Stromal cell of bone marrow (primary cell): ENCODE measurements at places on chromosomes 12 and 14.

GRCh38 chr12:122126713-122127597 is 47.1 kb downstream of the IL31 start:
- no peak for DNase-seq

GRCh38 chr12:112350593-112351592 is 31.3 kb downstream of the HECTD4 start:
- DNase-seq: no peak

GRCh38 chr12:106584104-106585064 is 1.6 kb downstream of the RFX4 start:
- DNase-seq: no peak

DNA sequence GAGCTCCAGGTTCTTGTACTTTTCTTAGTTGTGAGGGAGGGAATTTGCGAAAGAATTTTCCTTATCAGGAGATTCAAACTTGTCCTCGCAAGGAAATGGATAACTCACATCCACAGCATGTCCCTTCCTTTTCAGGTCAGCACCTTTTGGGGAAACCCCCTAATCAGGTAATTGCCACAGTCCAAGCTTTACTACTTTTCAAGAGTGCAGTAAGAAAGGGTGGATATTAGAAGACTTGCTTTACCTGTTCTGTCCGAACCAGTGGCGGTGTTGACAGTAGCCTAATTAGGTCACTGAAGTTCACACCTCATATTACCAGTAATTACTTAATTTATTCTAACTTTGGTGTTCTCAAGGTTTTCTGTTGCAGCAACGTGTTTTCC is 6.7 kb upstream of the C12orf50 start:
- DNase-seq: no peak

GRCh38 chr12:25806271-25806670 is 152.2 kb upstream of the RASSF8 start:
- no peak for DNase-seq

- DNase-seq: no peak
These were observed 687.6 kb downstream of the FLRT2 start for GRCh38 chr14:86217523-86217922.

DNA sequence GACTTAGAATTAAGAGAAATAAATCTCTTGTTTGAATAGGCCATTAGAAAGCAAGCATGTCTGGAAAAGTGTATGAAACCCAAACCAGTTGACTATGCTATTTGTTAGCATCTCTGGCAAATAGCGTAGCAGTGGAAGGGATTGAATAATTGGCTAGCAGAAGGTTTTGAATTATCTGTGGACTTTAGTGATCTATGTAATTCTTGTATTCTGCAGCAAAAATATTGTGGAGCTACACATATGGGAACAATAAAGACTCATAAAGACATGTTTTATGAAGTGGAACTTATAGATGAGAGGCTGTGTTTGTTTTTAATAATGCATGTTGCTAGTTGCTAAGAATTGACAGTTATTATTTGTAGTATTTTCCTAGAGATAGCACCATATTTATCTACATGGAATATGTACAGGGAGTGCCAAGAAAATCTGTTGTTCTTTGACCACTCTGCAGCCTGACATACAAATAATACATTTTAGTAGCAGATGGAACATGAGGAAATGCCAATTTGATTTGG is 4.7 kb downstream of the SRGAP1 start:
- no peak for DNase-seq

DNA sequence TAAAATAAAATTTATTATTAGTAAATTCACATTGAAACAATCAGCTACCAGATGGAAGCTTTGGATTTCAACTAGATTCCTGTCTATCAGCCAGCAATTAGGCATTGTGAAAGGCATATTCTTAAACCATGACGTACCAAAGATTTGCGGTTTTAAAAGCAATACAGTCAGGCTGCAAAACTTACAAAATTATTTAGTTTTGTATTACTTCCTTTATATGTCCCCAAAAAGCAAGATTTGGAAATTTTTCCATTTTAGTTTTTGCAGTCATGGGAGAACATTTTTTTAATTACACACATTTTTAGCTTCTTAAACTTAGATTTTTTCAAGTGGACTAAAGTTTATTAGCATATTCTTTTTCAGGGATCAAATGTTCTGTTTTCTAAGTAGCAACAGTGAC is 225.0 kb upstream of the KITLG start:
- no peak for DNase-seq

DNA sequence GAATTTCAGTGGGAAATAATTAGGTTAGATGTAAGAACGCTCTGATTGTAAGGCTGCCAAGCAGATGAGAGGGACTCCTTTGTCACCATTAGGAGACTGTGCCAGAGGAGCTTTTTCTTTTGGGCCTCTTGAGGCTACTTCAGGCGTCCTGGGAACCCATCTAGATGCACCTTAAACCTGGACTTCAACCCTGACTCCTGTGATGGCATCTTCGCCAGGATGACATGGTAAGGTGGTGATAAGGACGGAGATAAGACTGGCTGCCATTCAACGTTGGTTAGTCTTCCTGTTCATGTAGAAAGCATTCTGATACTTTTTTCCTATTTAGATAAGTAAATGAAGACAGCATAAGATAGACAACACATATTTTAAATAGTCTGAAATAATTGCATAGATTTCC is 36.3 kb downstream of the STK38L start:
- no peak for DNase-seq

GRCh38 chr14:60862283-60862682 is 118.6 kb downstream of the TRMT5 start:
- DNase-seq: no peak

- DNase-seq: no peak
These were observed 6.5 kb downstream of the SPTLC2 start for GRCh38 chr14:77609922-77610321.

- no peak for DNase-seq
These were observed 94.3 kb downstream of the ADGRD1 start for GRCh38 chr12:131047789-131048610.

DNA sequence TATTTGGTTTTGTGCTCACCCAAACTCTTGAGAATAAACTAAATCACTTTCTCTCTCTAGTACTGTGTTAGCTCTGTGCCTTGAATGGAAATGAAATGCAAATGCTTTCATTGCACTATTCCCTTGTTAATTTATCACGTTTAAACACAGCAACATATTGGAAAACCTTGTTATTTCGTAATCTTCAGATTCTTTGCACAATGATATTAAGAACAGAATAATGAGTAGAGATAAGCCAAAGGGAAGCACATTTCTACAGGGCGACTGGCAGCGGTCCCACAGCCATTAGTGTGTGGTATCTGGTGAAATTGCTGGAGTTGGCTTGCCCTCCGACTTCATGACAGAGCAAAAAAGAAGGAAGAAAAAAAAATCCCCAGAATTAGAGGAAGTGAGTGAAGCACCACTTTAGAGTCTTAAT is 166.1 kb upstream of the E2F7 start:
- peak; percentile 72 for DNase-seq

GRCh38 chr12:55824726-55825125 is 4.7 kb downstream of the DNAJC14 start:
- no peak for DNase-seq

DNA sequence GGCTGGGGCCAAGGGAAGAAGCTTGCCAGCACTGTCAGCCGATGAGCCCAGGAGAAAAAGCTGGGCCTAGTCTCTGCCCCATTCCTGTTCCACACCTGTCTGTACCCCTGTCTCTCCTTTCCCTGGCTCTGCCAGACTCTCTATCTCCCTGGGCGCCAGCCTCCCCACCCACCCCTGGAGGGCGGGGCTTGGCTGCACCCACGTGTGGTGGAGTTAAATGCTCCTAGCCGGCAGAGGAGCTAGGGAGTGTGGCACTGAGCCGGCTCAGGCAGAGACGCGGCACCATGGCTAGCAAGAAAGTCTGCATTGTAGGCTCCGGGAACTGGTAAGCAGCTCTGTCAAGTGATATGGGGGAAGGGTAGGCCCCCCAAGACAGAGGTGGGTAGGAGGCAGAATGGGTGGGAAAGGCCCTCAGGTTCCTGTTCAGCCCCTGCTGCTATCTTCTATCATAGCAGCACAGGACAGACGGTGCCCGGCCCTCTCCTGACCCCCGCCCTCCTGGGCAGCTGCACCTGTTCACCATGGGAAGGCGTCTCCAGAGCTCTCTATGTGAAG is at the start of gene GPD1:
GPD1 (plus strand) TSS at position 242 of the 555 bp plus-strand sequence; CDS start at position 285, 43 bp downstream.
- DNase-seq: no peak

- no peak for DNase-seq
These were observed 30.3 kb upstream of the SMOC1 start for GRCh38 chr14:69848903-69849391.

DNA sequence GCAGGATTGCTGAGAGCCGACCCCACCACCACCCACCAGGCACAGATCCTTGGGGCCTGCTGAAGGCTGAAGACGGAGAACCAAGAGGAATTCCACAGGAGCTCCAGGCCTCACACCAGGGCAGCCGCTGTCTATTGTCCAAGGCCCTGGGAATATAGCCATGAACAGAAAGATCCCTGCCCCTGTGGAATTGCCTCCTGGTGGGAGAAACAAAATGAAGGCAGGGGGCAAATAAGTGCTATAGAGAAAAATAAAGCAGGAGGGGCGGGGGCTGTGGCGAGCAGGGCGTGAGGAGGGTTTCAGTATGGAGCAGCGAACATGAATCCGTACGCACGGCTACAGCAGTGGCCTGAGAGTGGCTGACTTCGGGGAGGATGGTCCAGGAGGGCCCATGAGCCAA is 96.1 kb downstream of the EML1 start:
- DNase-seq: no peak

DNA sequence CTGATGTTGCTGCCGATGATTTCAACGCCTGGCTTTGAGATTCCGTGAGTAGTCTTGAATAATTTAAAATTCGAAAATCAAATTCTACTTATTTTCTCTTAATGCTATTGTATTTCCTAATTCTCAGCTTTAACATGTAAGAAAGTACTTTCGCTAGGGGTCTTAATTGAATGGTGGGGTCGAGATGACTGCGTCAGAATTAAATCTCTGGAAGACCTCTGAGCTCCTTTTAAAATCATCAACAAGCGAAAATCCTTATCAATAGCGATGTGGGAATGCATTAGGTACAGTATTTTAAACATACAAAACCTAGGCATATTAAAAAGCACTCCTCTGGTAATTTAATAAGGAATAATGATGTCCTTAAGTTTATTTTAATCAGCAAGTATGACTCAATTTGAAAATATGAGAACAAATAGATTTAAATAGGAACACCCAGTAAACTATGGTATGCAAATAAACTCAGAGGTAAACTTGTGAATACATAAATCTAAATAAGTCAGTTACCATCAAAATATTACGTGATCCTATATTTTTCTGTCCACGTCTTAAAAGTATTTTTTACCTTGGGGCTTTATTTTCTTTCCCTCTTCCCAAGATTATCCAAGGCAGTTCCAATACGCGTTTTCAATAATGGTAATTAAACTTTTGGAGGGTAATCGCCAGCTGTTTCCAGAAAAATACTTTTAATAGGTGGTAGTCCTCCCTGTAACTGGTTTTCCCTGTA is 1.4 kb downstream of the FOXA1 start:
- no peak for DNase-seq

DNA sequence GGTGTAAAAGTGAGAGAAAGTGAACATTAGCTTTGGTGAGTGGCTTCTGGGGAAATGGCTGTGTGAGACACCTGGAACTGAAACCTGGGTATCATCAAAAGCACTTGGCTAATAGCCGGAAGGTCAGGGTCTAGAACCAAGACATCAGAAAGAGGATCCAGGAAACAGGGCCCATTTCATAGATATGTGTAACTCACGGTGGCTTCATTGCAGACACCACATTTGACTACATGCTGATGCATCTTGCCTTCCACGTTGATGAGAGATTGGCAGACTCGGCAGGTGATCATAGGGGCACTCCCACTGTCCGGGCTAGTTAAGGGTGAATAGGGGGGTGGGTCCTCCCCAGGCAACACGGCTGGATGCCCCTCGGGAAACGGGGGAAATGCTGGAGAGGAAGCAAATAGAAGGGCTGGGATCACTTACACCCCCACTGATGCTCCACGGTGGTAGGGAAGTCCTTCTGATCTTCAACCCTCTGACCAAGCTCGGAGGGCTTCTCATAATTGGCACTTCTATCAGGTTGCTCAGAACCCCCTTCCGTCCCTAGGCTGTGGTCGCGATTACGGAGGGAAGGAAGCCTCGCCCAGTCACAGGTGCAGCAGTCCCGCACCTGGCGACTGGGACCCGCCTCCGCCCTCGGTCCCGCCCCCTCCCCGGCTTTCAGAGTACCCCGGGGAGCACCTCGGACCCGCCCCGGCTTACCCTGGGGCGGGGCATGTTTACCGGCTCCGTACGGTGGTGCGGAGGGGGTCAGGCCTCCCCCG is 593 bp downstream of the PIP4P1 start:
- DNase-seq: no peak

GRCh38 chr14:68707482-68707881 is 85.4 kb downstream of the ZFP36L1 start:
- DNase-seq: no peak

DNA sequence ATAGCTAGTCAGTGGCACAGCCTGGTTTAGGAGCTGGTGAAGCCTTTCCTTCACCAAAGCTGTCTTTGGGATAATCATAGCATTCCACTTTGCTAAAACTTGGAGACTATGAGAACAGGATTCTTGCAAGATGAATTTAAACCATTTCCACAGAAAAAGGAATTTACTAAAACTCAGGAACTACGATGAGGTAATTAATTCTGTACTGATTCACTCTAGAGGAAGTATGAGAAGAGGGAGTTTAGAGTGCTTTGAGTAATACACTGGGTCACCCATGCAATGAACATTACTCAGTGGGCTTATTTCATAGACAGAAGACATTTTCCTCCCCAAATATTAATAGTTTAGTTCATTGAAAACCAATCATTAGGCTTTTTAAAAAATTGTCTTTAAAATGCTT is 73.0 kb downstream of the RMST start:
- no peak for DNase-seq

- DNase-seq: peak; percentile 38
These were observed 117.1 kb downstream of the SLC25A47 start for GRCh38 chr14:100440207-100440631.

DNA sequence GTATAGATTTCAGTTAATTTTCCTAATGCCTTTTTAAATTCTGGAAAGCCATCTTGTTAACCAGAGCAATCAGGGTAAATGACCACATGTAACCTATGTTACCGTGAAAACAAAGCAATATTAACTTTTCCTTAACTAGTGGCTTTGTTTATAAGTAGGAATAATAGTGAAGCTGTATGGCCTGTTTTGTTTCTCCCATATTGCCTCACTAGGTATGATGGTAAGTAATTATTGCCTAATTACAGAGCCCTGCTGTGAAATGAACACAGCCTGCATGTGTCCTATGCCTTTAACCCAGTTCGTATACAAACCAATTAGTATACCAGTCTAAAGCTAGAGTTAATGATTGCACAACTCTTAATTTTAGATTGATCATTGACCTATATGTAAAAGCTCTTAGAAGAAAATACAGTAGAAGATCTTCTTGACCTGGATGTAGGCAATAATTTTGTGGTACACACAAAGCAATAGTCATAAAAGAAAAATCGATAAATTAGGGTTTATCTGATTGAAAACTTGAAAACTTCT is 249.9 kb downstream of the CCDC91 start:
- DNase-seq: no peak

DNA sequence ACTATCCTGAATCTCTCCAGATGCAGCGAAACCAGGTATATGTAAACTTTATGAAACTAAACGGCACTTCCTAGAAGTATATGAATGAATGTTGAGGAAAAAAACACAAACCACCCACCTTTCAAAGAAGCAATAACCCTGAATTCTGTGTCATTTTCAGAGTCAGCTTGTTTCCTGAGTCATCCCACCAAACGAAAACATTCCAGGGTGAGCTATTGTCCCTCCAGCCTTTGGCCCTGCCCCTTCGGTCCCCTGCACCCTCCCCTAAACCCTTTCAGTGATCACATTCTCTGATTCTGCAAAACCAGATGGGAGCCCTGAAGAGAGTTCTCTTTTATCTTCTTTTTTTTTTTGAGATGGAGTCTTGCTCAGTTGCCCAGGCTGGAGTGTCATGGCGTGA is 202.6 kb upstream of the ALG10B start:
- DNase-seq: no peak
